ENCODE measurements at places on chromosomes 1 and 21.

DNA sequence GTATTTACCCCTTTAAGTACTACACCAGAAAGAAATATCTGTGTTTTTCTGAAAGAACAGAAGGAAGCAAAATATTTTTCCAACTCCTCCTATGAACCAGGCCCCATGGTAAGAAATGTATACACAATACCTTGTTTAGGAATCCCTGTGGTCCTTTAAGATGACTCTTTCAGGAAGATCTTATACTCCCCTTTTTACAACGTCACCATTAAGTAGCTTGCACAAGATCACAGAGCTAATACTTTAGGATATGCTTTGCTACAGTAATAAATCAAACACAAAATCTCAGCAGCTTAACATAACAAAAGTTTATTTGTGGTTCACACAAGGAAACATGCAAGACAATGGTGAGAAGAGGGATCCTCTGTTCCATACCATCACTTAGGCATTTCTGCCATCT lies 8.8 kb upstream of the LAMB3 start:
- no peak for DNase-seq

GRCh38 chr1:214229736-214230135 lies 51.2 kb upstream of the SMYD2 start:
- DNase-seq = no peak

GRCh38 chr1:11273595-11274234 lies 717 bp downstream of the UBIAD1 start:
- no peak for DNase-seq

DNA sequence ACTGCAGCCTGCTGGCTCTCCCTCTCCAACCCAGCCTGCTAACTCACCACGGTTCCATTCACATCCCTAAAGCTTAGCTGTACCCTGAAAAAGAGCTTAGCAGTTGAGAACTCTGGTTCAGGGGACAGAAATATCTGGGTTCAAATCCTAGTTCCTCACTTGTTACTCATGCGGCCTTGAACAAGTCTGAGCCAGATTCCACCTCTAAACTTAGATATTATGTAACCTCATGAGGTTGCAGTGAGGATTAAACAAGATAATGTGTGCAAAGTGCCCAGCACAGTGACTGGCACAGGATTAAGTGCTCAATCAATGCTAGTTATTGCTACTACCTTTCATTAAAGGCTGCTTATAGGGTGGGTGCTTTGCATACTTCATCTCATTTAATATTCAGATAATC lies 41.3 kb upstream of the DHCR24 start:
- DNase-seq = no peak

GRCh38 chr1:11294951-11295350 lies 22.0 kb downstream of the UBIAD1 start:
- DNase-seq = no peak

GRCh38 chr1:3464649-3465025 lies 10.2 kb downstream of the ARHGEF16 start:
- DNase-seq = no peak

DNA sequence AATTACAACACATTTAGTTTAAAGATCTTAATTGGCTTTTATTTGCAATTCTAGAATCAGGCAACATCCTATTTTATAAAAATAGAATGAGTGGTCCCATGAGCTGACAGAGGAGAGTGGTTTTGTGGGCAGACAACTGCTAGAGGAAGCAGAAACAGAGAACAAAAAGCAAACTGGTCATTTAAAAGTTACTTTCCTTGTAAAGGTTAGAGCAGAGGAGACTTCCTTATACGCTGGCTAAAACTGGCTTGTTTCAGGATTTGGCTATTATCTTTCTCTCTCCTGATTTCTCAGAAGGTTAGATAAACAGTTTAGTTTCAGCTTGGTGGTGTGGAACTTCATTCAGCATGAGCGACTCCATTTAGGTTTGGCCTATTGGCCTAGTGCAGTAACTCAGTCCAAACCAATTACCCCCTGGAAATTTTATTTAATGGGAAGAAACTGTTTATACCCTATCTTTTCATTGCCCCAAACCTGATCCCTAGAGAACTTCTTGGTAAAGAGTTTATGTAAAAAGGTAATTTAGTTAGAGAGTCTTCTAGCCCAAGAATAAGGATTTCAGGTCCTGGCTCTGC lies 32.2 kb upstream of the IL20 start:
- DNase-seq = no peak

DNA sequence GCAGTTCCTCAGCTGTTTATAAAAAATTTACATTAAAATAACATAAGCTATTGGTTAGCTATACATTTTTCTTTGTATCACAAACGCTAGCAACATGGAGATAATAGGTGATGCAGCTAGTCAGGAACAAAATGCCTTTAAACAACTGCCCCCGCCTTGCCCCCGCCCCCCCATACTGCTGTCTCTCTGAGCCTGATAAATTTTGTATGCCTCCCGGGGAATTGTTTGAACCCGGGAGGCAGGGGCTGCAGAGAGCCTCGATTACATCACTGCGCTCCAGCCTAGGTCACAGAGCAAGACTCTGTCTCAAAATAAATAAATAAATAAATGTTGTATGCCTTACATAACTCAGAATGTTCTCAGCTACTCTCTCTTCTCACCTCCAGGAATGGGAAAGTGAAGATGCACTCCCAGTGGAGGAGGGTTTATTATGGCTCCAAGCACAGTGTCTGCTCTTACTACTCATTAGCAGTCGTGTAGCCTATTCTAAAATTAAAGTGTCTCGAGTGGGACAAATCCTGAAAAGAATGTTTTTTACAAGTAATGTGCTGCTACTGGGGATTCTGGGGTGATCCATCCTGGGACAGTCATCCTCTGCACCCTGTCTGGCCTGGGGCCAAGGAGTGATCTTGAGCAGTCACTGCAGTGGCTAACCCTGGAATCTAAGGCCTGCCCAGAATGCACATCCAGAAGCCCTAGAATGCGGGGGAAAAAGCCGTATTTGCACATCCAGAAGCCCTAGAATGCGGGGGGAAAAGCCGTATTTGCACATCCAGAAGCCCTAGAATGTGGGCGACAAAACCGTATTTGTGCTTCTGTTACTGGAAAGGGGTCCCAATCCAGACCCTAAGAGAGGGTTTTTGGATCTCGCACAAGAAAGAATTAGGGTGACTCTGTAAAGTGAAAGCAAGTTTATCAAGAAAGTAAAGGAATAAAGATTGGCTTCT lies 39.4 kb upstream of the ZNF496 start:
- DNase-seq = no peak

GRCh38 chr1:184791550-184791900 lies 36.9 kb upstream of the EDEM3 start:
- DNase-seq = no peak

DNA sequence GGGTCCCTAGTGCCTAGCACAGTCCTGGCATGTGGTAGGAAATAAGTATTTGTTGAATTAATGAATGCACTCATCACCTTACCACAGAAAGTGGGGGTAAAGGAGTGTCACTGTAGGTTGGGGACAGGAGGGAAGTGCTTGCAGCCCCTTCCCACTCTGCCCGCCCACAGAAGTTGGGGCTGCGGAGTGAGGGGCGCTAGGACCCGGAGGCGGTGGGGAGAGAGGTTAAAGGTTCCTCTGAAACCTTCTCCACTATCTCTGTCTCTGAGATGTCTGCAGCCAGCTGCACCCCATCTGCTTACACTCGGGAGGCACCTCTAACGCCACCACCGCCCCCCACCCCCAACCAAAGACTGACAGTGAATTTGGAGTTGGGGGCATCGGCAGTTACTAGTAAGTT lies 1.4 kb upstream of the WNT2B start:
- DNase-seq = no peak

DNA sequence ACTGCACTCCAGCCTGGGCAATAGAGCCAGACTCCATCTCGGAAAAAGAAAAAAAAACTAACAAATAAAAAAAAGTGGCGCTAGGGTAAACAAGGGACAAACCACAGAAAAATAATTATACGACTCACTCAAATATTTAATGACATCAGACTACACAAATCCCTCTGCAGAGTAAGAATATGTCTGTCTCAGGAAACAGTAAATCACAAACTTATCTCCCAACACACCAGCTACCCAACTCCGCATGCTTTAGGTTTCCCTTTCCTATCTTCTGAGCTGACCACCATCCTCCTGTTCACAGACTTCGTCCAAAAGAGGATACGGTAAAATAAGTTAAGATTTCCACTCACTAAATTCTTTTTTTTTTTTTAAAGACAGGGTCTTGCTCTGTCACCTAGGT lies 16.2 kb downstream of the WDR47 start:
- DNase-seq = no peak

- no peak for DNase-seq
Measured at GRCh38 chr1:11045428-11046269, 1.4 kb downstream of the MASP2 start.

GRCh38 chr1:213070406-213070805 lies 19.4 kb downstream of the RPS6KC1 start:
- peak; percentile 34 for DNase-seq

- DNase-seq = no peak
Measured at GRCh38 chr1:225259542-225259941, 168.3 kb downstream of the LBR start.

- no peak for DNase-seq
Measured at GRCh38 chr1:27868932-27869718, 3.2 kb upstream of the THEMIS2 start.

GRCh38 chr1:66437136-66437401 lies 96.9 kb upstream of the SGIP1 start:
- no peak for DNase-seq

- DNase-seq = peak; percentile 29
Measured at GRCh38 chr1:189567890-189568289, 909.8 kb downstream of the BRINP3 start.

GRCh38 chr1:156765666-156766065 lies 1.7 kb upstream of the PRCC start:
- no peak for DNase-seq

DNA sequence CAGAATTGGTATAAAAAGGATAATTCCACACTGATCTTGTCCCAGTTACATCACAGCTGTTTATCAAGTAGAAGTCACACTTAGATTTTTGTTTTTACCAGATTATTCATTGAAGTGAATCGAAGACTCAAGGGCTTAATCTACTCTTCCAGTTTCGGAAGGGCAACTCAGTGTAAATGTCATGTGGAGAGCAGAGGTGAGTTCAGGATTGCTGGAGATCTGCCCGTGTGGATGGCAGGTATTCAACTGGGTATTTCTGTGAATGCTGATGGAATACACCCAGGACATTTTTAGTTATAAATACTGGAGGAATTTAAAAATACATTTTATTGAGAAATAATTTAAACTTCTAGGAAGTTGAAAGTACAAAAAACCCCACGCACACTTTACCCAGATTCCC lies 19.4 kb downstream of the CC2D1B start:
- no peak for DNase-seq

- DNase-seq = peak; percentile 66
Measured at GRCh38 chr1:145956781-145957442, 905 bp downstream of the LIX1L start.

GRCh38 chr1:8082945-8083344 lies 56.8 kb upstream of the ERRFI1 start:
- DNase-seq = no peak

- no peak for DNase-seq
Measured at GRCh38 chr1:241553886-241554592, 21.9 kb downstream of the KMO start.

GRCh38 chr1:230994860-230995259 lies 16.0 kb downstream of the ARV1 start:
- DNase-seq = no peak

- no peak for DNase-seq
Measured at GRCh38 chr1:165224504-165224903, 132.0 kb downstream of the LMX1A start.

DNA sequence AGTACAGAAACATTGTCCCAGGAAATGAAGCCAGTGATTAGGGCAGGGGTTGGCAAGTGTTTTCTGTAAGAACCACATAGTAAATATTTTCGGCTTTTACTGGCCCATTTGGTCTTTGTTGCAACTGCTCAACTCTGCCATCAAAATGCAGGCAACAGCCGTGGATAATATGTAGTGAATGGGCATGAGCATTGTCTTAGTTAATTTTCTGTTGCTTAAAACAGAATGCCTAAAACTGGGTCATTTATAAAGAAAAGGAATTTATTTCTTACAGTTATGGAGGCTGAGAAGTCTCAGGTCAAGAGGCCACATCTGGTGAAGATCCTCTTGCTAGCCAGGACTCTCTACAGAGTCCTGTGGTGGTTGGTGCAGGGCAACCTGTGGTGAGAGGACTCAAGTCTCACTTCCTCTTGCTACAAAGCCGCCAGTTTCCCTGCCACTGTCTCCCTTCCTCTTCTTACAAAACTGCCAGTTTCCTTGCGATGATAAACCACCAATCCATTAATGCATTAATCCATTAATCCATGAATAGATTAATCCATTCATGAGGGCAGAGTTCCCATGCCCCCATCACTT lies 166.4 kb downstream of the PSMG1 start:
- no peak for DNase-seq

DNA sequence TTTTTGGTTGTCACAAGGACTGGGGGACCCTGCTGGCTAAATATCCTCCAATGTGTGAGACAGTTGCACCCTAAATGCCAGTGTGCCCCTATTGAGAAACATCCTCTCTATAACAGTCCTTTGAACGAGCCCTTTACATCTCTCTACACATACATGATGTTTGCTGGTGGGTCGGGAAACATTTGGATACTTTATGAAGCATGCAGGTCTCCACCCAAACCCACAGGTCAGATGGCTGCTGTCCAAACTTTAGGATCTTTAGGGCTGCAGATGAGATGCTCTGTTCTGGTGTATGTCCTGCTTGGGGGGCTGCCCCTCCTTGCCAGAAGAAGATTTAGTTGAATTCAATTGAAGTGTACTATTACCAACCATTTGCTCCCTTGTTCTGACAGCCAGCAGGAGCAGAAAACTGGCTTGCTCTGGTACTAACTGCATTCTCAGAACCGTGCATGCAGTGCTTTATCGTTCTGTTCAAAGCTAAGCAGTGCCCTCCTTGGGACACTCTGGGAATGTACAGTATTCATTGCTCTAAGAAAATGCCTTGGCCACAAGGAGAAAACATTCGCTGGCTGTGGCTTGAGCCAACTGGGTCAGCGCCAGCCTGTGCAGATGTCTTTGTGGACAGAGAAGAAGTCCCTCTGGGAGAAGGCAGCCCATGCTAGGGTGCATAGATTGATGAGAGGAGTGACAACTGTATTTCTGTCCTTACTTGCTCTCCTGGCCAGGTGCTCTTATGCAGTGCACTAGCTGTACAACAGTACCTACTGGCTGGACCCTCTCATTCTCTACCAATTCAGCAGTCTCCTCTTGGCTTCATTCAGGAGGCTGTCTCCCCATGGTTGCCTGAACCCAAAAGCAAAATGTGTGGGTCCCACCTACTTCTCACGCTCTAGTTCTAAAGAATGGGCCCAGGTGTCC lies 61.4 kb upstream of the DIRAS3 start:
- DNase-seq = peak; percentile 23
